ENCODE measurements at places on chromosomes 2 and 18.

DNA sequence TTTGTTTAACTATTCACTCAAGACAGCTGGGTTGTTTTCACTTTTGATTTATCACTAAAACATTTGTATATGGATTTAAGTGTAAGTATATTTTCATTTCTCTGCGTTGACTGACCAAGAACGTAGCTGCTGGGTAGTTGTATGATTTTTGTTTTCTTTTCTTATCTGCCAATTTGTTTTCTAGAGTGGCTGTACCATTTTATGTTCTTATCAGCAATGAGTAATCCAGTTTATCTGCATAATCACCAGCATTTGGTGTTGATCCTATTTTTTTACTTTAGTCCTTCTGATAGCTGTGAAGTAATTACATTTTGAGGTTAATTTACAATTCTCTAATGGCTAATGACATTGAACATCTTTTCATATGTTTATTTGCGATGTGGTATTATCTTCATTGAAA lies 1178.4 kb upstream of the TMEFF2 start:
- no peak for DNase-seq

- no peak for DNase-seq
Observed at GRCh38 chr2:16881122-16881521, 215.5 kb upstream of the CYRIA start.

DNA sequence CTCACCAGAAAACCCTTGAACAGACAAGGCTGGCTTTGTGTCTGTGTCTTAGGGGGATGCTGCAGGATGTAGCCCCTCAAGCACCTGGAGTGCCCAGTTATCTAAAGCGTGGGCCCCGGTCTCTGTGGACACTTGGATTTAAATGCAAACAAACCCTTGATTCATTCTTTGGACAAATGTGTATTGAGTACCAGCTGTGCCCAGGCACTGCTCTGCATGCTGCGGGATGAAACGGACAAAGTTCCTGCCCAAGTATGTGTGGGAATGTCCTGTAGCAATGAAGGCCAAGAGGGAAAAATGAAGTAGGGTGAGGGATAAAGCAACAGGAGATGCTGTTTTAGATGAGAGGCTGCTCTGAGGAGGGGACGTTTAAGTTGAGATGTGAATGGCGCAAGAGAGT lies 53.9 kb downstream of the BOLA3 start:
- DNase-seq: no peak

- no peak for DNase-seq
Observed at GRCh38 chr2:45466053-45466452, 145.0 kb downstream of the SRBD1 start.

DNA sequence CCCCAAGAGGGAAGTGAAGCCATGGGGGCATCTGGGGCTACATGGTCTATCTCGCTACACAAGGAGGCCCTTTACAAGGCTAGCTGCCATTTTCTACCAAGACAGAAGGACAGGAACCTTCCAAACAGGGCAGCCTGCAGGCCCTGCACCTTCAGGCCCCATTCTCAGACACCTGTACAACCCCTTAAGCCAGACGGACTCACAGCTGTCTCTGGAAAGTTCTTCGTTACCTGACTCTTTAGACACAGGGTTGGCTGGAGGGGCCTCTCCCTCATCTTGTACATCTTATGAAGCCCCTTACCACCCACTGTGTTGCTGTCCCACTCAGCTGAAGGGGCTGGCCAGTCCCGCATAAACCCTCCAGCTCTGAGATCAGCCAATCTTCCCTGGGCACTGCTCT lies 17.2 kb downstream of the TMEM127 start:
- no peak for DNase-seq

GRCh38 chr2:106061611-106062349 lies 132.3 kb downstream of the UXS1 start:
- DNase-seq: peak; percentile 51
